ENCODE measurements at places on chromosomes 2 and 18.

DNA sequence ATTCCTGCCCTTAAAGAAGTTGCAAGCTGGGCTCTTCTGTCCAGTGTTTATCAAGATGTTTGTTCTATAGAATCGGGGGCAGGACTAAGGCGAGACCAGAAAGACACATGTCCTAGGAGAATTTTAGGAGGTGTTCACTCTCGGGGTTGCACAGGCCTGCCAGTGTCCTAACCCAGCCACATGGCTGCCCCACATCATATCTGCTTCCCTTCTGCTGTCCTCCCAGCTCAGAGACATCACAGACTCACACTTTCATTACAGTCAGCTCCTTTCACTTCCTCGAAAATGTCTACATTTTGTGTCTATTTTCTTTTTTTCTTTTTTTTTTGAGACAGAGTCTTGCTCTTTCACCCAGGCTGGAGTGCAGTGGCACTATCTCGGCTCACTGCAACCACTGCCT, 10.7 kb upstream of the MRO start:
- H3K4me3 ChIP-seq: no peak overlapping the region
- H3K27ac ChIP-seq: no peak overlapping the region
- DNase-seq: no peak
- no peaks in the 10 kb centered on the region for H3K4me1 ChIP-seq
- no peaks in the 10 kb centered on the region for H3K27me3 ChIP-seq

- H3K27me3 ChIP-seq: no peaks in the 10 kb centered on the region
- no peaks in the 10 kb centered on the region for H3K36me3 ChIP-seq
- no peak overlapping the region for H3K27ac ChIP-seq
- H3K4me3 ChIP-seq: no peak overlapping the region
- no peak for DNase-seq
Observed at GRCh38 chr2:58688813-58689212, 447.7 kb upstream of the FANCL start.

- peaks cover 30% of the 10 kb centered on the region for H3K27me3 ChIP-seq
- no peak overlapping the region for H3K4me3 ChIP-seq
- H3K36me3 ChIP-seq: no peaks in the 10 kb centered on the region
- DNase-seq: no peak
- H3K4me1 ChIP-seq: no peaks in the 10 kb centered on the region
Observed at GRCh38 chr18:45437366-45437765, 177.9 kb upstream of the SLC14A2 start.

- no peaks in the 10 kb centered on the region for H3K36me3 ChIP-seq
- H3K4me1 ChIP-seq: no peaks in the 10 kb centered on the region
- H3K4me3 ChIP-seq: no peak overlapping the region
- no peaks in the 10 kb centered on the region for H3K27me3 ChIP-seq
Observed at GRCh38 chr2:83971547-83971946, 487.5 kb downstream of the SUCLG1 start.

GRCh38 chr2:7061921-7062320, 144.7 kb downstream of the RNF144A start:
- peaks cover 3% of the 10 kb centered on the region for H3K27me3 ChIP-seq
- no peak overlapping the region for H3K27ac ChIP-seq
- no peak for DNase-seq
- no peaks in the 10 kb centered on the region for H3K36me3 ChIP-seq
- H3K4me1 ChIP-seq: no peaks in the 10 kb centered on the region

DNA sequence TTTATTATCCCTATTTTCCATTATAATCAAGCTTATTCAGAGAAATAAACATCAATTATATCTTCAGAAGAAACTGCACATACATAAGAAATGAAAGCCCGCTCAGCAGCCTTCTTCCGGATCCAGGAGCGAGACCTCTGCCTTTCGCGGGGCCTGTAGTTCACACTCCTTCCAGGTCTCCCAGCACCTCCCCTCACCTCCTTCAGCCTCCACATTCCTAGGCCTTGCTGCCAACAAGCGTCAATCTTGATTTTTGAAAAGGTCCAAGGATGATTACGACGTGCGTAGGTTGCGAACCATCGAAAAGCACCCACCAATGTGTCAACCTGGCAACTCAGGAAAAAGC, 355 bp upstream of the KIDINS220 start:
- peaks cover 10% of the 10 kb centered on the region for H3K4me1 ChIP-seq
- no peak for DNase-seq
- H3K27me3 ChIP-seq: no peaks in the 10 kb centered on the region
- H3K36me3 ChIP-seq: no peaks in the 10 kb centered on the region
- no peak overlapping the region for H3K4me3 ChIP-seq

DNA sequence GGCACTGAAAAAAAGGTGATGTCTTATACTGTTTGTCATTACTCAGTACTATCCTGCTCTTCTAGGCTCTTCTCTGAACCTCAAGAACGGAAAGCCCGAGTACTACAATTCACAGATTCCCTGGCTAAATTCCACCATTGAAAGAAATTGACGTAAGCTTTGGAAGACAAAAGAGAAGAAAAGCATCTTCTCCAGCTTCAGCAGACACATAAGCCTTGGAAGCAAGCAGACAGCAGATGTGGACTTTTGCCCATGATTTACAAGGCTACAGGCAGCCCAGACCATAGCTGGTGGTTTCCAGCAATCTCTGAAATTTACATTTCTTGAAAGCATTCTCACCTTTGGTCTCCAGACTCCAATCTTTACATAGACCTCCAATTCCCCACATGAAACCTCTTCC, 289.0 kb downstream of the C1D start:
- no peaks in the 10 kb centered on the region for H3K36me3 ChIP-seq
- no peak overlapping the region for H3K27ac ChIP-seq
- H3K4me3 ChIP-seq: no peak overlapping the region
- no peak for DNase-seq
- no peaks in the 10 kb centered on the region for H3K4me1 ChIP-seq

Data from mesenchymal stem cell (in vitro differentiated cells and primary cell).